T-helper 1 cell (primary cell): ENCODE measurements at places on chromosomes 5 and 9.

GRCh38 chr5:1681955-1682354 is 117.7 kb downstream of the MRPL36 start:
- DNase-seq, result no peak

GRCh38 chr5:88688984-88689667 is 193.9 kb downstream of the MEF2C start:
- no peak for DNase-seq

DNA sequence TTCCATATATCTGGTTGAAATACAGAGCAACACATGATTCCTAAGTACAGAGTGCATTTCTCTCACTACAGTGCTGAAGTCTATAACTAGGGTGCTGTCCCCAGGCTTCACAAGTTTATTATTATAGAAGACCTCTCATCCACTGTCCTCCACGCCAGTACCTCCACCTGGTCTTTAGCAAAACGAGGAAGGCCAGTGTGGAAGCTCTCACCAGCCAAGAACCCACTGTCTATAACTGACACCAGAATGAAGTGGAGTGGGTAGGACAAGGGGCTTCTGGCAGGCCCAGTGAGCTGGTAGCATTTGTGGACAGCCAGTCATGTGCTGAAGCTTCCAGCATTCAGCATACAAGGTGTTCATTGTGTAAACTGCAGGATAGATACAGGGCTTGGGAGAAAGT is 430.7 kb downstream of the GADD45G start:
- no peak for DNase-seq

DNA sequence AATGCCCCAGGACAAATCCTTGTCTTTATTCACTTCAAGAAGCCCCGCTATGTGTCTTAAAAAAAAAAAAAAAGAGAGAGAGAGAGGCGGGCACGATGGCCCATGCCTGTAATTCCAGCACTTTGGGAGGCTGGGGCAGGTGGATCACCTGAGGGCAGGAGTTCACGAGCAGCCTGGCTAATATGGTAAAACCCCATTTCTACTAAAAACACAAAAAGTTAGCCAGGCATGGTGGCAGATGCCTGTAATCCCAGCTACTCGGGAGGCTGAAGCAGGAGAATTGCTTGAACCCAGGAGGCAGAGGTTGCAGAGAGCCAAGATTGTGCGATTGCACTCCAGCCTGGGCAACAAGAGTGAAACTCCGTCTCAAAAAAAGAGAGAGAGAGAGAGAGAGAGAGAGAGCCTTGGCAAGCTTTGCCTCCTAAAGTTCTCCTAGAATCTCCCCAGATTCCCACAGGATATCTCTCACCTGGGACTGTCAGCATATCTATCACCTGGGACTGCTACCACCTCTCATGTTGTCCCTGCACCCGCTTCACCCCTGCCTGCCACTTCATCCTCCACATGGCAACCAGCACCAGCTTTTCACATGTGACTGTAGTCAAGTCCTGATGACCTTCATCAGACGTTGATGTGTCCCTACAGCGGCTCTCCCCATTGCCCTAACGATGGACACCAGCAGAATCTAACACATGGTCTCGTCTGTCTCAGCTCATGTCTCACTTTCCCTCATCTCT is 5.8 kb downstream of the ITK start:
- no peak for DNase-seq

DNA sequence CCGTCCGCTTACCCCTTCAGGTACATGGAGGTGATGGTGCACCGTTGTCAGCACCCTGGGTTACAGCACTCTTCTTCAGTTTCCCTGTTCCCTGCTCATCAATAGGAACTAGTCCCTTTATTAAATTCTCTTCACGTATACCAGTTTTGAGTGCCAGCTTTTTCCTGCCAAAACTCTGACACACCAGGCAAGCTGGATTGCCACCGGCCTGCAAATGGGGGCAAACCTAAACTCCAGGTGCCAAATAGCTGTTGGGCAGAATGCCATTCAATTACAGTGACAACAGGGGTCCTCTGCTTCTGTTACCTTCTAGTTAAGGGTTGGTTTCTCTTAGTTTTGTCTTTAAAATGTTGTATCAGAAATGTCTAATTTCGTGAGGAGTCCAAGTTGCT is 400.4 kb downstream of the OSTF1 start:
- DNase-seq, result no peak

GRCh38 chr5:81850501-81851357 is 99.8 kb upstream of the SSBP2 start:
- DNase-seq, result peak; percentile 4

DNA sequence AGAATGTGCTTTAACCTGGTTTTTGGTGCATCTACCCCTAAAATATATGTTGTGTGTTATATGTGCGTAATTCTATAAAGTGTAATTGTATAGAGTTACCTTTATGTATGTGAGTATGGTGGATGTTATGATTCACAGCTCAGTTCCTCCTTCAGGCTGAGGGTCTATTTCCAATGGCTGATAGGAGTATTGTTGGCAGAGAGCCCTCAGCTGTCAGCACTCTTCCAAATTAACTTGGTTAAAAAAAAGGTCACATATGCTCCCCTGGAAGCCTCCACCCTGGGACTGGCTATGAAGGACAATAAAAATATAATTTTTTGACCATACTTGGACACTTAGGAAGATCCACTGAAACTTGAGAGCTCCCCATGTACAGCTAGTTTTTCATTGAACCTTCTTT is 250.4 kb upstream of the CDH12 start:
- no peak for DNase-seq

- no peak for DNase-seq
Observed at GRCh38 chr5:170736966-170737365, 46.6 kb upstream of the GABRP start.

GRCh38 chr9:103625161-103625804 is 468.8 kb upstream of the SMC2 start:
- DNase-seq, result no peak

DNA sequence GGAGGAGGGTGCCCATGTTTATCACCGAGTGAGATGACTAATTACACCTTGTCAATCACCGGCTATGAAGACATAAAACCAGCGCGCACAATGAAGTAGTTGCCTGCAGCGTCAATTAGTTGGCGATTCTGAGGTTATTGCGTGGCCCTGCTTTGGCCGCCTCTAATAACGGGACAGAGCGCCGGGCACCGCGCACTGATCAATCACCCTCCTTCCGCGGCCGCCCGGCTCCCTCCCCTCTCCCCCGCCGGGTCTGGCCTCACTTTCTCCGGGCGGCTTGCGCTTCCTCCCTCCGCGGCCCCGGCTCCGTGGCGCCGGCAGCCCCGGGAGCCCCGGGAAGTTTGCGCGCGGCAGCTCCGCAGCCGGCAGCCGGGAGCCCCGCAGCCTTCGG is 3.3 kb upstream of the LHX2 start:
- no peak for DNase-seq

DNA sequence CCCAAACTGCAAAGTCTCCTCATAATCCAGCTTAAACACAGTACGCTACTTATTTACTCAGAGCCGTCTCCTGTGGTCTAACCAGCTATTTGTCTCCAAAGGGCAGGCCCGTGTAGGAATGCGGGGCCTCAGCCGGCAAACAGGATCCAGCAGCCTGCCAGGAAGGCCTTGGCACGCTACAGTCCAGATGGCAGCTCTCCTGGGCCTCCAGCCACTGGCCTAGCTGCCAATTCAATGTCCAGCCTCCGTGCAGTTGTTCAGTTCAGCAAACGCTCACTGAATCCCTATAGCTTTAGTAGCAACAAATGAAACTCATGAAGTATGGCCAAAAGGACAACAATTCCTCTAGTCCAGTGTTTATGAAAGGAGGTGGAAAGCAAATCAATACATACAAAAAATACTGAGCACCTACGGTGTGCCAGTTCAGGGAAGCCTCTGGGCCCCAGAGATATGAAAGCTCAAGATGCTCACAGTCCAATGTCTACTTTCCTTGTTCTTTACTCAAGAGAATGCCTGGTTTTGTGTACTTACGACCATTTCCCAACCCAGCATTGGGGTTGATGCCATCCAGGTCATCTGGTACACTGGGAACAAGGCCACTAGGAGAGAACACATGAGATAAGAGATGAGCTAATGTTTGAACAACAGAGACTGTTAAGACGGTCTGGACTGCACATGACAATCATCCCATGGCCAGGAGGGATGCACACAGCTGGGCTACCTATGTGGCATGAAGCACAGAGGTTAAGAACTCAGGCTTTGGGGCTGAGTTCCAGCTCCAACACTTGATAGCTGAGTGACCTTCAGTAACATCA is 8.3 kb downstream of the CDK5RAP2 start:
- DNase-seq, result no peak

- no peak for DNase-seq
Observed at GRCh38 chr9:134253606-134254205, 72.5 kb upstream of the RXRA start.

GRCh38 chr5:150045549-150045948 is 40.8 kb downstream of the CSF1R start:
- DNase-seq, result no peak

DNA sequence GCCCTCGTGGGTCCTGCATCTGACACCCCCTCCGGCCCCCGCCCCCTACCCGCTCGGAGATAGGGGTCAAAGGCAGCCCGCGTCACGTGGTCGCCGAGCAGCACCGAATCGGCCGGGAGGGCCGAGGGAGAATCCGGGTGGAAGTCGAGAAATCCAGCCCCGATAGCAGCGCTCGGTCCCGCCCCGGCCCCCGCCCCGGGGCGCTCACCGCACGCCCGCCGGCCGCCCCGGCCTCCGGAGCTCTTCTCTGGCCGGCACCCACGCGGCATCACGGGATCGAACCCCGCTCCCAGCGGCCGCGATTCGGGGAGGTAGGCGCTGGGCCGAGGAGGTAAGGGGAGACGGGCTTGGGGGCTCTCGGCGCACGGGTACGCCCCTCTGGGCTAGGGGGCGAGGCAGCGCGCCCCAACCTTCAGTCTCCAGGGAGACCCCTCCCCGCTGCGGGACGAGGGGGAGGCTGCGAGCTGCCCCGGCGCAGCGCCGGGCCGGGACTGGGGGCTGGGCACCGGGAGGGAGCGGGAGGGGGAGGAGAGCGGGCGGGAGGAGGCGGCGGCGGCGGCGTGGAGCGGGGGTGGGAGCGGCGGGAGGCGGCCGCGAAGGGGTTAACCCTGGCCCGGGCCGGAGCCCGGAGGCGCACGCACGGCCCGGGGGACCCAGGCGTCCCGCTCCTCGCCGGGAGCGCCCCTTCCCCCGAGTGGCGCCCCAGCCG is 22.1 kb upstream of the NDST1 start:
- DNase-seq, result no peak

GRCh38 chr5:171307789-171308452 is 1.1 kb upstream of the TLX3 start:
- no peak for DNase-seq

- peak; percentile 8 for DNase-seq
Observed at GRCh38 chr5:1037123-1037670, 28.6 kb downstream of the NKD2 start.

- DNase-seq, result no peak
Observed at GRCh38 chr5:68214482-68215207, 911 bp upstream of the PIK3R1 start.

DNA sequence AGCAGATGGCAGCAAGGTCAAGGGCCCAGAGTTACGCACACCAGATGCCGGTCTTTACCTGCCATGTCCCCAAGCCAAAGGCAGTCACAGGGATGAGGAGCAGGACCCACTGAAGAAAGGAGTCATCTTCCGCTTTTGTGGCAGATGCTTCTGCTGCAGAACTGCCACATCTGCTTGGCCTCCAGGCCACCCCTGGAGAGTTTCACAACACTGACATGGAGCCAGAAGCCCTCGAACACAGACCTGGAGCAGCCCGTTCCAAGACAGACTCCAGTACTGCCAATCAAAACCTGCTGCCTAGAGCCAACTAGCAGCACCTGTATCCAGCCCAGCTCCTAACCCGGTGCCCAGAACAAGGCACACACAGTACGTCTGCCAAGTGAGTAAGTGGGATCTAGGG is 1.5 kb downstream of the SURF1 start:
- DNase-seq, result no peak

GRCh38 chr5:134465816-134466240 is 54.1 kb upstream of the CDKN2AIPNL start:
- DNase-seq, result peak; percentile 34

- no peak for DNase-seq
Observed at GRCh38 chr5:172906436-172906835, 52.8 kb upstream of the RPL26L1 start.

GRCh38 chr5:112200131-112200530 is 218.9 kb downstream of the EPB41L4A start:
- no peak for DNase-seq

GRCh38 chr9:126341426-126341825 is 14.8 kb downstream of the MVB12B start:
- DNase-seq, result no peak

- DNase-seq, result no peak
Observed at GRCh38 chr9:73741316-73741715, 589.7 kb downstream of the ANXA1 start.

- no peak for DNase-seq
Observed at GRCh38 chr5:89297066-89297465, 414.1 kb upstream of the MEF2C start.

DNA sequence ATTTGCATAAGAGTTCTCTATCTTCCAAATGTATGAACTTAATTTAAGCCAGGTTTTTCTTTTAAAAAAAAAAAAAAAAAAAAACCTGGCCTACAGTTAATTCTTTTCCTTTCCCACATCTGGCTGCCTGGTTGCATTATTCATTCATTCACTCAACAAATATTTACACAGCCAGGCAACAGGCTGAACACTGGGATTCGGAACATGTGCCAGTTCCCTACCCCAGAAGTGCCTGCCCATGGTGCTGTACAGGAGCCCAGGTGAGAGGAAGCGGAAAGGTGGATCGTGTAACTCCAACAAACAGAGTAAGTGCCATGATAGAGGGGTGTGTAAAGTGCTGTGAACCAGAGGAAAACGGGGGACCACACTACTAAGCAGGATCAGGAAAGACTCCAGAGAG is 93.6 kb downstream of the CDK5RAP2 start:
- DNase-seq, result no peak

- DNase-seq, result no peak
Observed at GRCh38 chr5:87132696-87133095, 135.0 kb upstream of the RASA1 start.

DNA sequence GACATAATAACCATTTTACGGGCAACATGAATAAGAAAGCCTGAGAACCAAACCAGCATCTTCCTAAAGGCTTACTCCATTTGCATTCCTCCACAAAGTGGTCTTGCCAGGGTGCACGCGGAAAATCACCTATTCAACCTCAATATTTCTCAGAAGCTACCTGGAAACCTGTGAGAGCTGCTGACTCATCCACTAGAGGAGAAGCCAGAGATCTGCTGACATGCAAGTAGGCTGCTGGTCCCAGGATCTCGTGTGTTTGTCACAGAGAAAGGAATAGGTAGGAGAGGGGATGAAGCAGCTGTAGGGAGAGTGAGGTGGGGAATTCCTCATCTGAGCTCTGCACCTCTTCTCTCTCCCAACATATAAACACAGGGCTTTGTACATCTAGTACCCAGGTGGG is 138.1 kb downstream of the ADAMTS12 start:
- no peak for DNase-seq

DNA sequence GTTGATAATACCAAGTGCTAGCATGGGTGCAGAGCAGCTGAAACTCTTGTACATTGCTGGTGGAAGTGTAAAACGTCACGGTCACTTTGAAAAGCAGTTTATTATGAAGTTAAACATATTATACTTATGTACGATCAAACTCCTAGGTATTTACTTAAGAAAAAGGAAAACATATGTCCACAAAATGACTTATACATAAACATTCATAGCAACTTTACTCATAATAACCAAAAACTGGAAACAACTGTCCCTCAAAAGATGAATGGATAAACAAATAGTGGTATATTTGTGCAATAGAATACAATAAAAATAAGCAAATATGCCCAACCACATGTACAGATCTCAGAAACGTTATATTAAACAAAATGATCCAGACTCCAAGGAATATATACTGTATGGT is 92.3 kb upstream of the TRIO start:
- no peak for DNase-seq
